ENCODE measurements at places on chromosomes 11 and 22.

DNA sequence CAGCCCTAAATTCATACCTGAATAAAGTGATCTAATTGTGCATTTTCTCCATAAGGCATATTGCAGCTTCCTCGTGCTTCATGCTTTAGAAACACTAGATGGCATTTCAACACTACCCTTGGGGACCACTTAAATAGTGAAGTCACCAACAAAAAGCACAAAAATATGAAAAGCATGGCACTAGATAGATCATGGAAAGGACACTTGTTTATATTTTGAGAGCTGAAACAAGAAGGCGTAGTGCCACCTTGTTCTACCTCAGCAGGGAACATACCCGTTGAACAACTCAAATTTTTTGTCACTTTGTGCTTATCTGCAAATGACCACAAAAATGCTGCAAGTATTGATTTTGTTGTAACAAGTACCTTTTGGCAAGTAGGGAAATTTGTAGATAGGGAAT, 8.6 kb downstream of the TBCEL start:
- no peak for DNase-seq

DNA sequence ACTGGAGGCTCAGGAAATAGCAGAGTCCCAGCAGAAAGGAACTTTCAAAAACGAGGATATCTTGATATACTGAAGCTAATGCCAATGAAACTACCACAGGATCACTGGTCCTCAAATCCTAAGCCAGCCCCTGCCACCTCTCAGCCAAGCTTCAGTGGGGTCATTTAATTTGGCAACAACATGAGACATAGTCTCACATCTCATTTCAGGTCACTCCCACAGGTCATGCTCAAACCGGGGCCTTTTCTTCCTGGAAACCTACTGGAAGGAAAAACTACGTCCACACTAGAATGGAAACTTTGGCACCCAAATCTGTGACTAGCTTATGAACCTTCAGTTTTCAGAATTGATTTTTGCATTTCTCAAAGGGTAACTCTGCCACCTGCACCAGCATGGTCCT, 61.9 kb upstream of the CYP2D6 start:
- DNase-seq = no peak

DNA sequence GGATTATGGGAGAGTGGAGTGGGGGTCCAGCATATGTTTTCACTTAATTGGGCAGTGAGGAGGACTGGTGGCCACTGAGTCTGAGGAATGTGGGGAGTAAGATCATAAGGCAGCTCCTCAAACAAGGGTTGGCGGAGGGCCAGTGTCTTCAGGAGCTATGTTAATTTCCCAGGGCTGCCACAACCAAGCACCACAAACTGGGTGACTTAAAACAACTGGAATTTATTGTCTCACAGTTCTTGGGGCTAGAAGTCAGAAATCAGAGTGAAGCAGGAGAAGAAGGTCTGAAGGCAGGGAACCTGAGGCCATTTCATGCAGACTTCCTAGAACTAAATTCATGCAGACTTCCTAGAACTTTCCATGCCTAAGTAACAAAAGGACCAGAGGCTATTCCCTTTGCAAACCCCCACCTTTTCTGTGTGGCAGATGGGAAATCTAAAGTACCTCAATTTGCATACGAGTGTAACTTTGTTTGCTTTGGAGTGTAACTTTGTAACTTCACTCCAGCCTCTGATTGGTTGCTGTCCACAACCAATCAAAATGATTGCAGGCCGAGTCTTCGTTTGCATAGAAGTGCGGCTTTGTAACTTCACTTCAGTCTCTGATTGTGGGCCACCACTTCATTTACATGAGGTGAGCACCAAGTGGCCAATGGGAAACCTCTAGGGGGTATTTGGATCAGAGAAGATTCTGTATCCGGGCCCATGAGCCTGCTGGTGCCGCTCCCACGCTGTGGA, 50.5 kb upstream of the ZBED5 start:
- DNase-seq = no peak

GRCh38 chr11:12150831-12151382, 40.5 kb downstream of the MICAL2 start:
- no peak for DNase-seq

GRCh38 chr11:64763526-64764039, 3.8 kb upstream of the PYGM start:
- no peak for DNase-seq

GRCh38 chr11:118845369-118845768, 38.3 kb upstream of the CXCR5 start:
- DNase-seq = no peak

GRCh38 chr22:46148816-46149511, 1.4 kb upstream of the PPARA start:
- no peak for DNase-seq

Measured in NCI-H524 treated with DMSO at 0.1 percent for 48 hours (cell line).